Sciatic nerve (tissue), 2 donors: ENCODE measurements at places on chromosomes 5 and 9. TPM values are rescaled to one million over a fixed set of nuclear protein-coding genes. Genes with fewer than 3 reads are reported as not detected.

TIMD4 gene
- total RNA-seq, result not detected

- DNase-seq, result no peak
These were observed 59.0 kb upstream of the RARS1 start for GRCh38 chr5:168427224-168427623.

NUTM2F gene
- total RNA-seq, result not detected

PCDHGA9 gene
- 10.7 TPM for total RNA-seq

- no peak for DNase-seq
These were observed 661.5 kb downstream of the TLE4 start for GRCh38 chr9:80233102-80233843.

OR1J1 gene
- total RNA-seq, result not detected

GRCh38 chr5:97629276-97629675 lies 446.2 kb upstream of the RIOK2 start:
- peak; percentile 73 for DNase-seq

DNA sequence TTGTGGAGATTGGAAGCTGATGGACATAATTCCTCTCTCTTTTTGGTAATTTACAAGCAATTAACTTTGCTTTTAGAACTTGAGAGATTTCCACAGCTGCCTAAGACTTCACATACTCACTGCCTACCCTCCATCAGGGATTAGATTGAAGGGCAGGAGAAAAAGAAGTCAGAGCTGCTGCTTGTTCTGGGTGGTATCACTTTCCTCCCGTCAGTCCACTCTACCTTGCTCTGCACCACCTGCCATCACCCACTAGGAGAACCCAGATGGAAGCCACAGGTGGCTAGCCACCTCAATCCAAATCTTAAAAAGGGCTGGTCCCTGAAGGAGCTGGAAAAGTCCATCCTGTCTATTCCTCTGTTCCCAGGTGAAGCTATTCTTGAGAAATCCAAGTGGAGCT lies 10.5 kb downstream of the IRF1 start:
- DNase-seq, result no peak

DNA sequence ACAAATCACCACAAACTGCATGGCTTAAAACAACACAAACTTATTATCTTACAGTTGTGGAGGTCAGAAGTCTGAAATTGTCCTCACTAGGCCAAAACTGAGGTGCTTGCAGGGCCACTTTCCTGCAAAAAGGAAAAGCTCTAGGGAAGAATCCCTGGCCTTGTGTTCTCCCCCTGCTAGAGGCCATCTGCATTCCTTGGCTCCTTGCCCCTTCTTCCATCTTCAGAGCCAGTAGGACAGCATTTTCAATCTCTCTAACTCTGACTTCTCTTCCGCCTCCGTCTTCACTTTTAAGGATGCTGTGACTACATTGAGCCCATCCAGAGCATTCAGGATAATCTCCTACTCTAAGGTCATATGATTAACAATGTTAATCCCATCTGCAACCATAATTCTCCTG lies 236.6 kb downstream of the CDK5RAP2 start:
- no peak for DNase-seq

- DNase-seq, result no peak
These were observed 89.9 kb downstream of the SH3TC2 start for GRCh38 chr5:148972974-148973374.

- peak; percentile 90 for DNase-seq
These were observed 7.8 kb downstream of the EXOSC2 start for GRCh38 chr9:130701059-130702022.

GRCh38 chr5:123035360-123035917 lies 1.1 kb downstream of the PPIC start:
- peak; percentile 64 for DNase-seq

GRCh38 chr9:137266585-137267453 lies 10.7 kb upstream of the TOR4A start:
- DNase-seq, result no peak

ACSL6 gene
- 3.3 TPM for total RNA-seq

DNA sequence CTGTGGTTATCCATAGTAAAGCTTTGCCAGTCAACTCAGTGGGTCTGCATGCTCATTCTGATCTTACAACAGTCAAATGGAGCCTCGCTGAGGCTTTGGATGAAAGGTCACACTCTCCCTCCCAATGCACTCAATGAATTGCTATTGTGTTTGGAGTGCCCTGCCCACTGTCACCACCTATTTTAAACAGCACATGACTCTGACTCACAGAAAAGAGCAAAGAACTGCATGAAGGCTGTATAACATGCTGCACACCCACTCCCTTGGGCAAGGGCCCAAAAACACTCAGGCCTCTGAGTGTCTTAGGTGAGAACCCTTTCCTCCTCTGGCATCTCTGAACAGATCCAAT lies 118.7 kb upstream of the CCDC112 start:
- peak; percentile 68 for DNase-seq

GRCh38 chr9:131562032-131562959 lies 17.0 kb downstream of the PRRT1B start:
- no peak for DNase-seq

SARDH gene
- 6.0 TPM for total RNA-seq
